Tibial nerve (tissue), 4 donors: ENCODE measurements at places on chromosomes 12 and 14. TPM values are rescaled to one million over a fixed set of nuclear protein-coding genes. Genes with fewer than 3 reads are reported as not detected.

DNA sequence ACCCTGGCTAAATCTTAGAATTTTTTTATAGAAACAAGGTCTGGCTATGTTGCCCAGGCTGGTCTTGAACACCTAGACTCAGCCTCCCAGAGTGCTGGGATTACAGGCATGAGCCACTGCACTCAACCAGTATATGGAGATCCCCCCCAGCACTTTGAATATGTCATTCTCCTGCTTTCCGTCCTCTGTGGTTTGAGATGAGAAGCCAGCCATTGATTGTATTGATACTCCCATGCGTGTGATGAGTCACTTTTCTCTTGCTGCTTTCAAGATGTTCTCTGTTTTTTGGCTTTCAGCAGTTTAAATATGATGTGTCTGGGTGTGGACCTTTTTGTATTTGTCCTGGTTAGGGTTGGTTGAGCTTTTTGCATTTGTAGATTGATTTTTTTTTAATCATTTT lies 75.2 kb upstream of the DNM1L start:
- no peak for DNase-seq

TEX22 gene
- 0.84 TPM for total RNA-seq

GRCh38 chr12:6430124-6430989 lies 14.4 kb upstream of the CD27 start:
- peak; percentile 84 for DNase-seq

- DNase-seq: no peak
These were observed 286.8 kb downstream of the AEBP2 start for GRCh38 chr12:19726122-19726521.

GRCh38 chr12:73677520-73678291 lies 859.9 kb upstream of the ATXN7L3B start:
- no peak for DNase-seq

CAPZA3 gene
- not detected for total RNA-seq

- no peak for DNase-seq
These were observed 52.0 kb downstream of the SLC38A6 start for GRCh38 chr14:61033054-61033453.

GLT1D1 gene
- not detected for total RNA-seq

DNA sequence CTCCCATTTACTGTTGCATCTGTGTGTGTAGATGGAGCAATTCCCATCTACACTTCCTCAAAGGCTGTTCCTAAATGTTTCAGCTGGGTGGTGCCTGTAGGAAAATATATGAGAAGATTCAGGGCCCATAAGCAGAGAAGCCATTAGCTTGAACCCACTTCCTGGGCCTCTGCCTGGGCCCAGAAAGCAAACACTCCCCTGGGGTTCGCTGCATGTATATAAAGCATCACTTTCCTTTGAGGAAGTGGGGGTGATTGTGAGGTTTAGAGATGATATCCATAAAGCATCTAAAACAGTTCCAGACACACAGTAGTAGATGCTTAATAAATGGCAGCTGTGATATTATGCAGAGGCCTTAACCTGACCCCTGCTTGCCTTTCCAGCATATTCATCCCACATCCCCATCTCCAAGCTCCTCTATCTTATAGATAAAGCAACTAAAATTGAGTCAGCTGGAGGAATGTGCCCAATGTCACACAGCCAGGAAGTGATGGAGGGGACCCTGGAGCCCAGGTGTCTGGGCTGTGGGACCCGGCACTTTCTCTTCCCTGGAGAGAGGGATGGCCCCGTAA lies 280.0 kb upstream of the CRY1 start:
- DNase-seq: no peak

GRCh38 chr12:117143008-117143532 lies 43.9 kb upstream of the TESC start:
- DNase-seq: no peak

DNA sequence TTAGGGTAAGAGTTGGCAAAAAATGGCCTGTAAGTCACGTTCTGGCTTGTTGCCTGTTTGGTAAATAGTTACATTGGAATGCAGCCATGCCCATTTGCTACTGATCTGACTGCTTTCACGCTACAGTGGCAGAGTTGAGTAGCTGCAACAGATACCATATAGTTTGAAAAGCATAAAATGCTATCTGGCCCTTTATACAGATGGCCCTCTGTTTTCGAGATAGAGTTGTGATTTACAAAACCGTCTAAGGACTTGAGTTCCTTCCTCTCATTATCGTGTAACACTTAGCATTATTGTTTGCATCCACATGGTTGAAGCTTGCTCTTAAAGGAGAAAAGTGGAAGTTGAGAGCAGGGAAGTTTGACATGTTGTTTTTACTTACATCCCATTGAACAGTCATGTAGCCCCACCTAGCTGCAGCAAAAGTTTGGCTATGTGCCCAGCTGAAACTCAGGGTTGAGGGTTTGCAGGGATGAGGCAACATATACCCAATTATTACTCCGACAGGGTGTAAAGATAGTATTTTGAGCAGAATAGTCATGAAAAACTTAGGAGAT lies 11.3 kb upstream of the SCFD1 start:
- no peak for DNase-seq

- no peak for DNase-seq
These were observed 31.8 kb downstream of the MAX start for GRCh38 chr14:65070471-65070976.

MMP17 gene
- total RNA-seq: 22.8 TPM

DNA sequence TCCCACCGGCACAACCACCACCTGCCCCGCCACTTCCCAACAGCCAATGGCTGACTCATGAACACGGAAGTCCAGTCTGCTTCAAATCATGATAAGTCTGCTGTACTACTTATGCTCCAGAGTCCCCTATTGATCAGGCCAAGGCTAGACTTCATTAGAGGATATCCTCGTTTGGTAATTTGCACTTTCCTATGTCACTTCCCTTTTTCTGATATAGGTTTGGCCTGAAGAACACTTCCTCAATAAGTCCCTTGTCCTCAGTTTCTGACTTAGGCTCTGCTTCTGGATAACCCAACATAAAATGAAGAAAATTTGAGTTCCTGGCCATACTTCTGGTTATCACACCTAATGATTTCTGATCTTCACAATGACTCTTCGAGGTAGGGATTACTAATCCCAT lies 45.3 kb downstream of the IFNG-AS1 start:
- DNase-seq: no peak

GRCh38 chr12:108046650-108047049 lies 82.4 kb upstream of the WSCD2 start:
- no peak for DNase-seq

CABP1 gene
- 0.22 TPM for total RNA-seq

- DNase-seq: no peak
These were observed 374.8 kb downstream of the RMST start for GRCh38 chr12:97837401-97837800.

GRCh38 chr14:103156651-103157378 lies 33.6 kb downstream of the TNFAIP2 start:
- no peak for DNase-seq

DNA sequence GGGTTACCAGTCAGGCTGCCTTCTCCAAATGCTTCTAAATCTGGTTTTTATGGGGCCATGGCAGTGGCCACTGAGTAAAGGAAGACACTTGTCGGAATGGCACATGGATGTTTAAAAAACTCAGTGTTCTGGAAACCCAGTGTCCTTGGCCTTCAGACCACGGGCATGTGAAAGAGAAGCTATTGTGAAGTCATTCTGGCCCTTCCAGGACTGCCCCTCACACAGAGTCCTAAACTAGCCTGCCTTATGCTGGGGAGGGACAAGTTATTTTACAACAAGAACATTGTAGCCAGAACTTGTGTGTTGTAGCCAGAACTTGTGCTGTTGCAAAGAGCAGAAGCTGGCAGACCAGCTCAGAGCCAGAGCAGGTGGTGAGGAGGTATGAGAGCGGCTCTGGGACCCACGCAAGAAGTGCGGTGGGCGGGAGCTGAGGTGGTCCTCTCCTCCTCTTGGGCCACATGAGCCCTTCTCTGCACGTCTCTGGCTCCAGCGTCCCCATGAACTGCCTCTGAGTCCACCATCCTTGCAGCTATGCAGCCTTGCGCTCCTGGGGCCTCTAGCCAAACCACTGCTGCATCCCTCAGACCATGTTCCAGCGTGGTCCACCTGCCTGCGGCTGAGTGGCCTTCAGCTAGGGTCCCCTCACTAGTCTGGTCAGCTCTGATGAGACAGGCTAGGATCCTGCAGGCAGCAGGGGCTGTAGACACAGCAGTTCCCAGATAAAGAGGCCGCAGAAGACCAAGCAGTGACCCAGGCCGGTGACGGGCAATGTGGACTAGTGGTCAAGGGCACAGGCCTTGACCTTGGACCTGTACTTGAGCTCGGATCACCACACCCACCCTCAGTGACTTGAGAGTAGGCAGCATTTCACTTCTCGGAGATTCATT lies 32.5 kb downstream of the MMAB start:
- DNase-seq: no peak

GRCh38 chr12:109304485-109304884 lies 4.6 kb downstream of the FOXN4 start:
- DNase-seq: no peak

GRCh38 chr12:51222461-51222860 lies 4.6 kb upstream of the POU6F1 start:
- DNase-seq: no peak
